ENCODE measurements at places on chromosomes 3 and 15.

DNA sequence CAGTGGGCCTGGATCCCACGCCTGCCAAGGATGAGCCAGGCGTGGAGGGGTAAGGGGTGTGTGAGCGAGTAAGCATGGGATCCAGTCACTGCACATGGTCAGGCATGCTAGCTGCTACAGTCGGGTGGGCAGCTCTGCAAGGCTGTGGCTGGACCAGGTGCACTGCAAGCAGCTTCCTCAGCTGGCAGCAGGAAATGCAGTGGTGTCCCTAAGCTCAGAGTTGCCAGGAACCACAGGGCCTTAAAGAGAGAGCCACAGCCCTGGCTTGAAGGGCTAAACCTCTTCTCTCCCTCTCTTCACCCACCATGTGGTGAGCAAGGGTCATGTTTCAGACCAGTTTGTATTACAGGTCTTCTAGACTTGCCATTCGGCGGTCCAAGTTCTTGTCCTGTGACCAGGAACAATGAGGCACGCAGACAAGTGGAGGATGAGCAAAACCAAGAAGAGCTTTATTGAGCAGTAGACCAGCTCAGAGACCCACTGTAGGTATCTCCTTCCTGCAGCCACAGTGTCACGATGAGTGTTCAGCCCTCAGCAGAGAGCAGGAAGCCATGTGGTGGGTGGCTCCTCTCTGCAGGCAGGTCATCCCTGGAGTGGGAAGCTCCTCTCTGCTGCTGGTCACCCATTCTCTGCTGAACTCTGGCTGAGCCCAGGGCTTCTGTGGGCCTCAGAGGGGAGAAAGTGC is 511.9 kb downstream of the PYDC2 start:
- DNase-seq = no peak

- DNase-seq = no peak
Observed at GRCh38 chr3:20787005-20787404, 601.0 kb upstream of the SGO1 start.

GRCh38 chr3:64888840-64889392 is 201.1 kb upstream of the ADAMTS9 start:
- DNase-seq = no peak

DNA sequence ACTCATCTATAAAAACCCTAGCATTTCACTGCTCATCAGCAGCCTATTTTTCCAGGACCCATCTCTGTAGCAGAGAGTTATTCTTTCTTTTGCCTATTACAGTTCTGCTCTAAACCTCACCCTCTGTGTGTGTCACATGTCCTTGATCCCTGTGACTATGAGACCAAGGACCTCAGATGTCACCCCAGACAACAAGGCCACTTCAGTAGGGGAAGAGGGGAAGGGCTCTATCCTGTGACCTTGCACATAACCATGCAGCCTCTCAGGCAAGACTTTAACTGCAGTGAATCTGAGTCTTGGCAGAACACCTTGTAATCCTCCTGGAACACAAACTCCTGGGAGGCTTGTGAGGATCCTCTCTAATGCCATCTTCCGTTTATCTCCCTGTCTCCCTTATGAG is 4.4 kb upstream of the ZNF589 start:
- no peak for DNase-seq
